ENCODE measurements at places on chromosomes 11 and 22.

GRCh38 chr11:43567396-43567975, 113.1 kb upstream of the HSD17B12 start:
- DNase-seq, result no peak

GRCh38 chr11:128701086-128701485, 7.2 kb downstream of the FLI1 start:
- DNase-seq, result no peak

DNA sequence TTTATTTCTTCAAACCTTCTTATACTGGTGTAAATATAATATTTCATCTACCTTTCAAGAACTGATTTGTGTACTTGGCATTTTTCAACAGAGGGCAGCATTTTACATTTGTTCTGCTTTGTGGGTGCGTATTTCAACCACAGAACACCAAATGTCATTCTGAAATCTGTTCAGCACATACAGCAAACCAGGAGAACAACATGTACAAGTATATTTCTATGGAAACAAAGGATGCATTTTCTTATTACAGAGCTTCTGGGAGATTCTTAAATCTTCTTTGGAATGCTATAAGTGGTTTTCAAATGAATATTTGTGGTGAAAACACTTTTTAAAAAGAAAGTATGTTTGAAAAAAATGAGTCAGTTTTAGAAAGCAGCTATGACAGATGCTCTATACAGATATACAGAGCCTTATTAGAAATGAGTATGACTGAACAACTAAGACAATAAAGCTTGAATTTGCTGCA, 946.0 kb downstream of the FAM181B start:
- no peak for DNase-seq

- peak; percentile 37 for DNase-seq
Measured at GRCh38 chr22:49966041-49966773, 5.6 kb downstream of the PIM3 start.

DNA sequence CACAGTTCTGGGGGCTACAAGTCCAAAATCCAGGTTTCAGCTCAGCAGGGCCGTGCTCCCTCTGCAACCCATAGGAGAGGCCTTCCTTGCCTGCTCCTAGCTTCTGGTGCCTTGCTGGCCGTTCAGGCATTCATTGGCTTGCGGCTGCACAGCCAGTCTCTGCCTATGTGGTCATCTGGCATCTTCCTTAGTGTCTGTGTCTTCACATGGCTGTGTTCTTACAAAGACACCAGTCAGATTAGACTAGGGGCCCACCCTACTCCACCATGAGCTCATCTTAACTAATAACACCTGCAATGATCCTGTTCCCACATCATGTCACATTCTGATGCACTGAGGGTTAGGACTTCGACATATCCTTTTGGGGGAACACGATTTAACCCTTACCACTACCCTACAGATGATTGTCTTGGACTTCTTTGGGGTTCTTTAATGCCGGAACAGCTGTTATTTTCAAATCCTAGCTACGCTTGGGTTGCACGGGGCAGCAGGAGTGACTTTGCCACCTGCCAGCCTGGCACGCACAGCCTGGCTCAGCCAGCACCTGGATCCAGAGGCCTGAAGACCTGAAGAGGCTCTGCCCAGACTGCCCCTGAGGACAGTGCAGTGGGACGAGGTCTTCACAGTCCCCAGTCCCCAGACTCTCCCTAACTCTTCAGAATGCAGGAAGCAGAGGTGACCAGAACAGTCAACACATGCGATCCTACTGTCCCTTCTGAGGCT, 7.7 kb upstream of the NEAT1 start:
- DNase-seq, result peak; percentile 40

DNA sequence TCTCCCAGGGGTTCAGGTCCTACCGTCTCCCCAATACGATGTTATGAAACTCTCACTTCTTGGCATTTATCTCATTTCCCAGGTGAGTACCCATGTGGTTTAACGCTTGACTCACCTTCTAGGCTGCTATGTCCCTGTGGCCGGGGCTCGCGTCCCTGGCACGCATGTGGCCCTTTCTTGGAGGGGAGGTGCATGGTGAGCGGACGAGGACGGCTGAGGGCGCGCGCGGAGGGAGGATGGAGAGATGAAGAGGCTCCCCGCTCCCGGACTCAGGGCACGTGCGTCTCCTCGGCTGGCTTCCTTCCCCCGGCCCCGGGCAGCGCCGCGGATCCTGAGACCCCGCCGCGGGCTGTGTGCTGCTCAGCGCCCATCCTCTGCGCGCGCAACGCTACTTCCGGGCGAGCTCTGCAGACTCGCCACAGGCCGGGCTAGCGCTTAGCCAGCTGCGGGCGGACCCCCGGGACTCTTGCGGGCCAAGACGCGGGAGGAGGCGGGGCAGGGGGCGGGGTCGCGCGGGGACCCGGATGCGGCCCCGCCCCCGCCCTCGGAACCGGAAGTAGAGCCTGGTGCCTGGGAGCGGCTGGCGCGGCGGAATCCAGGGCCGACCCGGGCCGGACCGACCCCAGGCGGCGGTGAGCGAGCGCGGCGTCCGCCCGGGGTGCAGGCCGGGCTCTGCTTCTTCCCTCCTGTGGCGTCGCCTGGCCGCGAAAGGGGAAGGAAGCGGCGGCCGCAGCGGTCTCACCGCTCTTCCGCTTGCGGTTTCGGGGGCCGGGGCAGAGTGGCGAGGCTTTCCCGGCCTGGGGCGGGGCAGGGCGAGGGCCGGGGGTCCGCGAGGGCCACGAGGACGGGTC, at the start of gene CTTN:
TSS of gene CTTN (plus strand) at position 547 of the 851 bp plus-strand sequence. CDS start 8,769 bp downstream, outside the sequence.
- peak; percentile 78 for DNase-seq

GRCh38 chr22:22327723-22328122, 83.1 kb downstream of the VPREB1 start:
- DNase-seq, result no peak

GRCh38 chr11:29482510-29482909, 534.3 kb downstream of the KCNA4 start:
- DNase-seq, result no peak

DNA sequence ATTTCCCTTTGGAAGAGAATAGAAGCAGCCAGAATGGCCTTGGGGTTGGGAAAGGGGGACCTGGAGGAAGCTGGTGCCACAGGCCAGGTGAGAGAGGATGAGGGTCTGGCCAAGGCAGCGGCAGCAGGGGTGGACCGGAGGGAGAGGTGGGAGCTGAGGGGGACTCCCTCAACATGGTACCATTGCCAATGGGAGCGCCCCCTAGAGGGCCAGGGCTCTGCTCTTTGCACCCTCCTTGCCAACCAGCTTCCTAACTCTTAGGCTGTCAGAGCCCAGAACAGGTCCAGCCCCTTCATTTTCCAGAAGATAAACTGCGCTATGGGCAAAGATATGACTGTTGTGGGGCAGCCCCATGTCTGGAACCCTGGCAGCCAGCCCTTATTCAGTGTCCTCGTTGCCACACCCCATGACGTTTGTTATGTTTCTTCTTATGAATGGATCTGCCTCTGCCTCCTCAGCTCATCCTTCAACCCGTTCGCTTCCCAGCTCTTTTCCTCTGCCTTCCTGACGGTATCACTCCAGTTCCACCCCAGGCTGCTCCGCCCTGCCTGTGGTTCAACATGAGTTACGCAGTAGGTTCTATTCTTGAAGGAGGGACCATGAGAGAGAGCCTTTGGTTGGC, 185.2 kb downstream of the GRIK4 start:
- no peak for DNase-seq

- peak; percentile 38 for DNase-seq
Measured at GRCh38 chr11:78420255-78420764, 2.7 kb upstream of the GAB2 start.

DNA sequence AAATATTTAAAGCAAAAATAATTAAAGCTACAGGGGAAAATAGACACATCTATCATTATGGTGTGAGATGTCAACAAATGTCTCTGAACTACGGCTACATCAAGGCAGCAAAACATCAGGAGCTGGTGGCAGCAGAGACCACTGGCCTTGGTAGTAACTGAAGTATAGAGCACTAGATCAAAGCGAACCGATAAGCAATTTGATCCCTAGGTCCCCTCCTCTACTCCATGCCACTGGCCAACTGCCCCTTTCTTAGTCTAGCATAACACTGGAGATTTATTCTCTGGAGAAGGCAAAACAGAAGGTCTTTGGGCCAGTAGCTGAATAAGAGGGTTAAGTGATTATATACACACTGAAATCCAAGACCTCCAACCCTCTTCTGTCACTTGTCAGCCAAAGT, 13.6 kb upstream of the RAB3IL1 start:
- no peak for DNase-seq

DNA sequence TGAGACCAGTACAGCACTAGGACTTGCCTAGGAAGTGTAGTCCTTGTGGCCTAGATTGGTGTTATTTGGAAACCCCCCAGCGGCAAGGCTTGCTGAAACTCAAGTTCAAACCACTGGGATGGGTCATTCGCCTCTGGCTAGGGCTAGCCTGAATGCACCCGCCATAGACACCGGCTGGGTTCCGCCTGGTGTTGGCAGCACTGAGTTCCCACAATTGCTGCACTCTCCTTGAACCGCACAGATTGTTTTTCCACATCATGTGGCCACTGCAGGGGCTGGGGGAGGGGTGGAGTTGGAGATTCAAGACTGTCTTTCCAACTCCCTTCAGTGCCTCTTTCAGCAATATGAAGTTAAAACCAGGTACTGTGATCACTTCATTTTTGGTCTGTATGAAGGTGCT, 43.1 kb downstream of the CCDC73 start:
- no peak for DNase-seq

DNA sequence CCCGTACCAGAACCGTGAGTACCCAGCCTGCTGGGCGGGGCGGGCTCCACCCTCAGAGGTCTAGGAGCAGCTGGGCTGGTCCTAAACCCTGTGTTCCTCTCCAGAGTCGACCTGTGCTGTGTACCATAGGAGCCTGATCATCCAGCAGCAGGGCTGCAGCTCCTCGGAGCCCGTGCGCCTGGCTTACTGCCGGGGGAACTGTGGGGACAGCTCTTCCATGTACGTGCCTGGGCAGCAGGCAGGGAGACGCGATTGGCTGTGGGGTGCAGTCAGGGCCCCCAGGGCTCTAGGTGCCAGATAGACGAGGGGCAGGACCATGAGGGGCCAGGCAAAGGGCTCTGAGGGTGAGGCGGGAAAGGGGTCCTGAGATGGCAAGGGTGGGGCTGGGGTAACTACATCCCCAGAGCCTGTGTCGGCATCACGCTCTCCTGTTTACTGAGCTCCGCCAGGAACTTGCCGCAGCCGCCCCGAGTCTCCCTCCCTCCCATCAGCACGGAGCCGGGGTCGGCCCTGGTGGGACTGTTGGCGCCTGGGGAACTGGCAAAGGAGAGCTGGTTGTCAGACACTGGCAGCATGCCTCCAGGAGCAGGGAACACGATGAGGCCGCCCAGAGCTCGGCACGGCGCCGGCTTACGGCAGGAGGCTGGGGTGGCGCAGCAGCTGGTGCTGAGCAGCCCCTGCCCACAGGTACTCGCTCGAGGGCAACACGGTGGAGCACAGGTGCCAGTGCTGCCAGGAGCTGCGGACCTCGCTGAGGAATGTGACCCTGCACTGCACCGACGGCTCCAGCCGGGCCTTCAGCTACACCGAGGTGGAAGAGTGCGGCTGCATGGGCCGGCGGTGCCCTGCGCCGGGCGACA, 22.9 kb upstream of the MUC5B start:
- peak; percentile 13 for DNase-seq

GRCh38 chr11:76835928-76836612, 24.6 kb upstream of the ACER3 start:
- peak; percentile 48 for DNase-seq

DNA sequence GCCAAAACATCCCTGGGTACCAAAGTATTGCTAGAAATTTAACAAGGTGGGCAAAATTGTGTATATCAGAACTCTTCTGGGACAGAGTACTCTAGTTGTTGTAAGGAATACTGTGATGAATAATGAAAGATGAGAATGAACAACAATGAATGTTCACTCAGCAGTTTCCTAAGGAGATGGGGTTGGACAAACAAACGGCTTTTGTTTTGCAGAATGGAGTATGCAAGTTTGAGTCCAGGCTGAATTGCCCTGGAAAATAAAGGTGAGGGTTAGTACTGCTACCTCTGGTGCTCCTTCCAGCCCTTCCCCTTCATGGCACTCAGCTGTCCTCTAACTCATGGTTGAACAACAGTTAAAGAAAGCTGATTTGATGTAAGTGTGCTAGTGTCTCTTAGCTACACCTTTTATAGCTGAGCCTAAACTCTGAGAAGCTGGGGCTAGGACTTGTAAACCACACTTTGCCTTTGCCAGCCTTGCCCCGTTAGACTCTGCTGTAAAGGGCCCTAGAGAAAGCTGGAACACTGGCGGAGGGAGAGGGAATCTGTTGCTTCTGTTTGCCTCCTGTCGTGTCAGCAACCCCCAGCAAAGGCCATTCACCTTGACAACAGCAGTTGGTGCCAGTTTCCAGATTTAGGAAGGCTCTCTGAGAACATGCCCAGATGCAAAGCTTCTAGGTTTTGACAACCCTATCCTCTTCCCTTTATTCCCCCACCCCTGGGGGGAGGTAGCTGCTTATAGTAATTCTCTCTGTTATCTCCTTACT, 41.2 kb upstream of the POLD3 start:
- no peak for DNase-seq

DNA sequence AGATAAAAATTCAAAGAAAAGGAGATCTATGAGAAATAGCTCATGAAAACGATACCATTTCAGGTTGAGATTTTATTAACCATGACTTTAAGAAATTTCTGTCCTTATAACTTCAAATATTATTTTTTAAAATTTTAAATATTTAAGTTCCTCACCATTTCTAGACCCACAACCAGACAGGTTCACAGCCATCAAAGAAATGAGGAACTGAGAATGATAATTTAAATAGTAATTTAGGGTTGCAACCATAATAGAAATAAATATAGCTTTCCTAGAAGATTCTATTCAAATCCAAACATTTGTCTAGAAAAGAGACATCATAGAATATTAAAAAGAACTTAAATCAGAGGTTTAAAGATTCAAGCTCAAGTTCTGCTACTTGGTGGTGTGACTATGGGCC, 5.9 kb upstream of the VWA5A start:
- DNase-seq, result no peak

GRCh38 chr11:75505916-75506692, 19.6 kb downstream of the GDPD5 start:
- no peak for DNase-seq

GRCh38 chr11:23673366-23673765, 813.1 kb upstream of the CCDC179 start:
- DNase-seq, result no peak

- no peak for DNase-seq
Measured at GRCh38 chr11:87425391-87425790, 387.7 kb downstream of the TMEM135 start.

- no peak for DNase-seq
Measured at GRCh38 chr11:62487738-62488551, 58.7 kb downstream of the AHNAK start.

- no peak for DNase-seq
Measured at GRCh38 chr22:24401931-24402367, 25.4 kb upstream of the ADORA2A start.

DNA sequence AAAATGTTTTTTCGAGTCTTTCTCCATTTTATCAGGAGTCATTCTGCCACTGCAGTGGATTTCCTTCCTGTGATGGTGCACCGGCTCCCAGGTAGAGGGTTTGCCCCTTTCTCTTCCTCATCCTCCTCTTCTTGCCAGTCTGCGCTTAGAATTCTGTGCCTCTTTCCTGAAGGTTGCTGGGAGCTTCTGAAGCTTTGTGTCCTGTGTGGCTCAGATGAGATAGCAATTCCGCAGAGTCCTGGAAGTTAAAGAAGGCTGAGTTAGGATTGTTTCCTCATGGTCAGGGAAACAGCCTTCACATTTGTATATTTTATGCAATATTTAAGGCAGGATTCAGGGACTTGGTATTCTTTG, 264 bp downstream of the BCO2 start:
- DNase-seq, result no peak

- DNase-seq, result no peak
Measured at GRCh38 chr11:70029115-70029860, 48.8 kb upstream of the ANO1 start.

- no peak for DNase-seq
Measured at GRCh38 chr22:19937616-19938473, 3.7 kb upstream of the COMT start.

- DNase-seq, result no peak
Measured at GRCh38 chr11:3099178-3099577, 42.0 kb upstream of the CARS1 start.

Data from pancreas (tissue), 10 donors.